ENCODE measurements at places on chromosomes 5 and 9.

- DNase-seq: no peak
Observed at GRCh38 chr9:68426755-68427154, 70.3 kb downstream of the PGM5 start.

GRCh38 chr9:84485539-84485938 lies 145.0 kb upstream of the SLC28A3 start:
- no peak for DNase-seq

DNA sequence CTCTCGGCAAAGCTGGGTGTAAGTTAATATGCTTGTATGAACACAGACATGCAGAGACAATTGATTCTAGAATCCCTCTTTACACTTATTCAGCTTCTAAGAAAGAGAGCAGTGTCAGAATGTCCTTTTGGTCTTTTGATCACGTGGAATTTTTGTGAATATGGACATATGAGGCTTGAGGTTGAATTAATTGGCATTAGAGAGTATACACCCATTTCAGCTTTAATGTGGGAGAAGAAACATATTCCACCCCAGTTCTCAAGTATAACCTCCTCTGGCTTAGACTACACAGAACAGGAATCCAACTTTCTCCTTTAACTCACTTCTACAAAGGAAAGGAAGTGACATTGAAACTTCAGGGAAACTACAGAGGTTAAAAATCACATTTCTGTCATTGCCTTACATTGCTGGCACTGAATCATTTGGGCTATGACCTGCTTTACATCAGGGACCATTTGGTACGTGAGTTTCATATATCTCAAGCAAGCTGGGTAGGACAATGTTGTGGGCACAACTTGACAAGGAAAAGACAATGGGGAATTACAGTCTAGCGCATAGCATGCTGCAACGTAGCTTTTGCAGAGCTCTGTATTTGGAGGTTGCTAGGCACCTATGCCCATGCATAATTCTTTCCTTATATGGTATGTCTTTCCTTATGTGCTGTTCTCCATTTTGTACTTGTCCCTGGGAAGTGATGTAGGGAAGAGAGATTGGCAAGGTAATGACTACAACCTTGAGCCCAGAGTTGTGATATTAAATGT lies 19.5 kb downstream of the DAB2 start:
- DNase-seq: no peak

- DNase-seq: no peak
Observed at GRCh38 chr9:19445452-19445851, 36.6 kb downstream of the ACER2 start.

- DNase-seq: no peak
Observed at GRCh38 chr9:121285835-121286687, 18.1 kb downstream of the GSN start.

DNA sequence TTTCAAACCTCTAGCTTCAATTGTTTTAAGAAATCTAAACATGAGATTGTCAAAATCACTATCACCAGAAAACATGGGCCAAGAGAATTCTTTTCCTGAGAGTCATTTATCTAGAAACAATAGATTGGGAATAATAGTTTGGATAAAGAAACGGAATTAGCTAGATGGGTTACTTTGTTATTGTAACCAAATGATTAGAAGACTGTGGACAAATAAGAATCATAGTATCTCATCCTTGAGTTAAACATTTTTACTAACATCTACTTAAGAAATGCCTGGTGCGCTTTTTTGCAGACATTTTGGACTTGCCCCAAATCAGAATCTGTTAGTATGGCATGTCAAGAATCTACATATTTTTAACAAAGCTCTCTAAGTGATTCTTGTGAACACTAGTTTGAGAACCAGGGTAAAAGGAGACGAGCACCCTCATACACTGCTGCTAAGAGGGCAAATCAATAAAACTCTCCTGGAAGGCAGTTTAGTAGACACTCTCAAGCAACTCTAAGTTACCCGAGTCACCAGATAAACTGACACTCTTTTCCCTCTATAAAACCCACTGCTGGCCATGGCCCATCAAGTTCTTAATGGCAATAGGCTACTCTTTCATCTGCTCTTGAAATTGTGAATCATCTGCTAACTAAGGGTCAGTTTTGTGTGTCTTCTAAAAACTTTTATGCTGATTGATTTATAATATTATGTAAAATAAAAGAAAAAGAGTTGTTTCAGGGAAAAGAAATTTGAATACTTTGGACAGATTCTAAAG lies 39.1 kb downstream of the TPD52L3 start:
- no peak for DNase-seq

DNA sequence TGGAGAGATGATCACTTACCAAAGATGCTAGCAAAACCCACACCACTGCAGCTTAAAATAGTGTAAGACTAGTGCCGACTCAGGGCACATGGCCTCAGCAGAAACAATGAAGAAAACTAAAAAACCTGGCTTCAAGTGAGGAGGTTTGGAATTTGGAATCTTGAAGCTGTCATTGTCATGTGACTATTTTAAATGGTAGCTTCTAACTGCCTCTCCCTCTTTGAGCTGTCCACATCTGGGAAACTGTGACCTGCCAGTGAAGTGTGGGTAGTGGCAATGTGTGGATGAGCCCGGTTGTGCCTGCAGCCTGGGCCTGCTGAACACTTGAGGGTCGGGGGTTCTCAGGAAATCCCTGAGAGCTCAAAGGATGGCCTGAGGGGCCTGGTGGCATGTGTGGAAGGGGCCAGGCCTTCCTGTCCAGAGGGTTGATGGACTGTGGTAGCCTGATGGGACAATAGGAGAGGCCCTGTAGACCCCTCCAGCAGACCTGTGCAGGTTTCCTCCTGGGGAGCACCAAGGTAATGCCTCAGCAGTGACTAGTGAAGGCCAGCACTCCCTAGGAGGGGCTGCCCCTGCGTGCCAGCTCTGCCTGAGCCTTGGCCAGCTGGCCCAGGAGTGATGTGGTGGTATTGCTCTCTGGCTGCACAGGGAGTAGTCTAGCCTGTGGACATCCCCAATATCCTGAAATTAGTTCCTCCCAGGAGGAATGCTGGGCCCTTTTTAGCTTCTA lies 13.6 kb downstream of the USP20 start:
- DNase-seq: no peak

- no peak for DNase-seq
Observed at GRCh38 chr5:135340568-135340967, 58.5 kb downstream of the MACROH2A1 start.

DNA sequence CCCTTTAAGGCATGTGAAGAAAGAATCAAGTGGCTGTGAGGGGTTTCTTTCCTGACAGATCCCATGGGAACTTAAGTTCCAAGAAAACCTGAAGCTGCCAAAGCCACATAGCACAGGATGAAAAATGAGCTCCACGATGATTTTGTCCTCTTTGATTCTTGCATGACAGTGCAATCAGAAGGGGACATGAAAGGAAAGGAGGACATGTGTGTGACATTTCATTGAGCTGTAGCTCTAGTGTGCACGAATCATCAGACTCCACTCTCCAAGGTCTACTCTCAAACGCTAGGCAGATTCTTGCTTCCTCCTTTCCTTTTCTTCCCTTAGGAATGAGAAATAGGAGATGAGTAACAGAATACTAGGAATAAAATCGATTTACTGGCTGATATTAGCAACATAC lies 142.0 kb downstream of the ZNF608 start:
- no peak for DNase-seq

DNA sequence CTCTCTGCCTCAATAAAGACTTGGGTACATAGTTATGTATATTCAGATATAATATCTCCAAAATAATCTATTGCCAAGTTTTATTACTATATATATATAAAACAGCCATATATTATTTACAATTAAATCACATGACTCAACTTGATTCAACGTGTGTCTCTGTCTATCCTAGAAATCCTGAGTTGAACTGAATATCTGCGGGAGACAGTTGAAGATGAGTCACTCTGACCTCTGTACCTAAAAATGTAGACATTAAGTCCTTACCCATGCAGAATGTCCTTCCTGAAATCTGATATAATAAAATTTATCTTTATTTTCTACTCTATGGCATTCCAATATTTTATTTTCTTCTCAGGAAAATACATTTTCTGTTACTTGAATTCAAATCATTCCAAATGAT lies 218.2 kb upstream of the PRDM9 start:
- DNase-seq: no peak

DNA sequence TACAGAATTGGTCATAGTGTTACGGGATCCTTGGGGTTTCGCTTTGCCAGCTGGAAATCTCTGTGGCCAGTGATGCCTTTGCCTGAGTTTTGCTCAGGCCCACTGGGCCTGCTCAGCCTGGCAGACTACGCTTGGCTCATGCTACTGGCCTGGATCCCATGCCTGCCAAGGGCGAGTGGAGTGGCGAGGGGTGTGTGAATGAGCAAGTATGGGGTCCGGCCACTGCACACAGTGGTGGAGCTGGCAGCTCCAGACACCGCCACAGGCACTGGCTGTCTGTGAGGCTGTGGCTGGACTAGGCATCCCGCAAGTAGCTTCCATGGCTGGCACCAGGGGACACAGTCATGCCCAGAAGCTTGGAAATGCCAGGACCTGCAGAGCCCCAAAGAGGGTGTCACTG lies 240.3 kb downstream of the ARRDC3 start:
- no peak for DNase-seq

- DNase-seq: no peak
Observed at GRCh38 chr9:14146201-14146874, 167.6 kb downstream of the NFIB start.

DNA sequence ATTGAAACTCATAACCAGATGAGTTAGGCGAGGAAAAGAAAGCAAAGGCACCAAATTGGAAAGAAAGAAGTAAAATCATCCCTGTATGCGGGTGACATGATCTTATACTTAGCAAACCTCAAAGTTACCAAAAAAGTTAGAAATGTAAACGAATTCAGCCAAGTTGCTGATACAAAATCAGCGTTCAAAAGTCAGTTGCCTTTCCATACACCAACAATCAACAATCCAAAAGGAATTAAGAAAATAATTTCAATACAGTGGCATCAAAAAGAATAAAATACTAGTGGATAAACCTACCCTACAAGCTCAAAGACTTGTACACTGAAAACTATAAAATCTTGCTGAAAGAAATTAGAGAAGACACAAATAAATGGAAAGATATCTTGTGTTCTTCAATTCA lies 14.5 kb downstream of the OBP2B start:
- no peak for DNase-seq
